H1 (cell line): ENCODE measurements at places on chromosomes 1 and 21. TPM values are rescaled to one million over a fixed set of nuclear protein-coding genes. Genes with fewer than 3 reads are reported as not detected.

Gene CAMK2N1
- 5.6 and 7.4 TPM in 2 replicates for total RNA-seq

Gene CD1E
- not detected in 2 replicates for total RNA-seq

Gene PLA2G2A
- 0.69 and 1.0 TPM in 2 replicates for total RNA-seq

Gene FRRS1
- total RNA-seq: 5.6 and 6.5 TPM in 2 replicates

Gene SAMD13
- 1.8 and 2.3 TPM in 2 replicates for total RNA-seq

Gene OTUD3
- 11.9 and 12.7 TPM in 2 replicates for total RNA-seq

Gene UBE2U
- not detected in 2 replicates for total RNA-seq

Gene RAP1GAP
- 7.8 and 8.4 TPM in 2 replicates for total RNA-seq

Gene RHD
- total RNA-seq: not detected in 2 replicates

Gene NPPB
- 0.91 and 1.2 TPM in 2 replicates for total RNA-seq

Gene GALNT2
- 75.3 and 83.7 TPM in 2 replicates for total RNA-seq

Gene MUL1
- 16.4 and 16.9 TPM in 2 replicates for total RNA-seq

Gene AVPR1B
- 0.42 and 0.50 TPM in 2 replicates for total RNA-seq

Gene HLX
- 0.30 and 0.50 TPM in 2 replicates for total RNA-seq

Gene DISP1
- total RNA-seq: 4.1 and 4.3 TPM in 2 replicates

Gene NID1
- 24.9 and 25.4 TPM in 2 replicates for total RNA-seq

Gene PLEKHA6
- total RNA-seq: 17.0 and 20.2 TPM in 2 replicates

Gene ATXN7L2
- 9.3 and 9.8 TPM in 2 replicates for total RNA-seq

Gene RAB3B
- 36.8 and 37.3 TPM in 2 replicates for total RNA-seq

Gene DCAF8
- 110 and 113 TPM in 2 replicates for total RNA-seq

Gene CELA3B
- total RNA-seq: not detected in 2 replicates

Gene S100A5
- total RNA-seq: not detected in 2 replicates

Gene MTX1
- 47.9 and 55.0 TPM in 2 replicates for total RNA-seq

Gene NUAK2
- 12.7 and 12.9 TPM in 2 replicates for total RNA-seq

Gene TCEA3
- total RNA-seq: 0.21 TPM in 1 of 2 replicates, not detected in the other

Gene PRDX6
- 657 and 677 TPM in 2 replicates for total RNA-seq

Gene NBPF10
- 0.36 and 0.39 TPM in 2 replicates for total RNA-seq

Gene PIGR
- not detected in 2 replicates for total RNA-seq

Gene DAB1
- total RNA-seq: 9.9 and 11.8 TPM in 2 replicates

Gene CHIA
- not detected in 2 replicates for total RNA-seq

Gene RNU1-4
- 1,303 and 1,497 TPM in 2 replicates for total RNA-seq

Gene POU3F1
- 10.8 and 11.6 TPM in 2 replicates for total RNA-seq

Gene FAM163A
- total RNA-seq: 0.13 TPM in 2 replicates

Gene RGSL1
- not detected in 2 replicates for total RNA-seq

Gene KCNJ15
- total RNA-seq: not detected in 2 replicates

Gene OVAAL
- not detected in 2 replicates for total RNA-seq

Gene LRRC71
- total RNA-seq: not detected in 2 replicates
